ENCODE measurements at places on chromosomes 12 and 14.

GRCh38 chr12:82886671-82887340 lies 200.1 kb downstream of the TMTC2 start:
- DNase-seq = no peak

GRCh38 chr12:86139671-86140070 lies 116.5 kb downstream of the MGAT4C start:
- DNase-seq = no peak

GRCh38 chr12:89574736-89575208 lies 48.9 kb upstream of the POC1B start:
- peak; percentile 20 for DNase-seq

DNA sequence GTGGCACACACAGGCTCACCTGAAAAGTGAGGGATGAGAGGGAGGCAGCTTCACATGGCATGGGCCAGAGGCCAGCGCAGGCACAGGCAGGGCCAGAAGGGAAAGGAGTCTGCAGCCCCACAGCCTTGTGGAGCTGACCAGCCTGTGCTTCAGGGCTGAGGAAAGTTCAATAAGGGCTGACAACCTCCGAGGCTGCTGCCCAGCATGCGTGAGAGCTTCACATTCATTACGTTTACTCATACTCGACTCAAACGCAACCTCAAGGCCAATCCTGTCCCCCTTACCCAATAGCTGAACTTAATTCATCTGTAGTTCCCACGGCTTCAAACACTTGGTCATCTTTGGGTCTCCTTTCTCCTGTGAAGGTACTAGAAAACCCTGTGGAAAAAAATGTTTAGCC lies 4.8 kb downstream of the MMAB start:
- DNase-seq = no peak

GRCh38 chr14:92484132-92484823 lies 29.3 kb upstream of the RIN3 start:
- DNase-seq = no peak

DNA sequence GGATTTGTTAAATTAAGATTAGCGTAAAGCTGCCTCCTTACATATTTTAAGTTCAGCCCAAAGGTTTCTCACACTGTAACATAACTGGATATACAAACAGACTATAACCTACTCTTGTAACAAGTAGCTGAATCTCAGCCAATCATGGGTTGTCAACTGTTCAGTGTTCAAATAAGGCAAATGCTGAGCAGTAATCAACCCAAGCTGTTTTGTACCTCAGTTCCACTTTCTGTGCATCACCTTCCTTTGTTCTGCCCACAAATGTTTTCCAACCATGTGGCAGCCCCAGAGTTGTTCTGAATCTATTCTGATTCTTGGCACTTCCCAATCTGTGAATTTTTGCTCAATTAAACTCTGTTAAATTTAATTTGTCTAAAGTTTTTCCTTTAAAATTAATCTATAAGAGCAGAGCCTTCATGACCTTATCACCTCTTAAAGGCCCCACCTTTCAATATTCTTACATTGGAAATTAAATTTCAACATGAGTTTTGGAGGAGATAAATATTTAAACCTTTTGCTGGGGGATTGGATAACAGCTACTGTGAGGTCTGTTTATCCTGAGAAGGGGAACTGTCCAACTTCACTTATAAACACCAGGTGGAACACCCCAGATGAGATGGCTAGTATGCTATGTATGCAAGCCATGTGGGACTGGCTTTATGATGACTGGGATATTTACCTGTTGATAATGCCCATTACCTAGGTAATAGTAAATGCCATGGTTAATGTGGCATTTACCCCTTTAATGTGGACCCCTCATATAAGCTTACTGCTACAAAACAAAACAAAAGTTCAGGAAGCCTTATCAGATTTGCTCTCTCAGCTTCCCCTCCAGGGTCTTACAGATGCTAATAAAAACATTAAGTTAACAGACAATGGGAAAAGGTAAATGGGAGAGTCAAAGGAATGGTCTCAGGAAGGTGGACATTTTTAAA lies 42.2 kb upstream of the ARID2 start:
- DNase-seq = no peak

DNA sequence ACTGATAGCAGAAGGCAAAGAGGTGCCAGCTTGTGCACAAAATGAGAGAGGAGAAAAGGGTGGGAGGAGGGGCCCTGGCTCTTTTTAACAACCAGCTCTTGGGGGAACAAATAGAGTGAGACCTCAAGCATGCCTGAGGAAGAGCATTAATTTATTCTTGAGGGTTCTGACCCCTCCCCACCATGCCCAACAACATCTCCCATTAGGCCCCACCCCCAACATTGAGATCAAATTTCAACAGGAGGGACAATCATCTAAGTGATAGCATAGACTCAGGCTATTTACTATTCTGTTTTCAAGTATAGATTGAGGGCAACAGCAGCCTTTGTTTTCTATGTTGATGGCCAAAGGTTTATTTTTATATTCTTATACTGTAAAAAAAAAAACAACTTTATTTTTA lies 59.7 kb downstream of the FUT8 start:
- DNase-seq = no peak

DNA sequence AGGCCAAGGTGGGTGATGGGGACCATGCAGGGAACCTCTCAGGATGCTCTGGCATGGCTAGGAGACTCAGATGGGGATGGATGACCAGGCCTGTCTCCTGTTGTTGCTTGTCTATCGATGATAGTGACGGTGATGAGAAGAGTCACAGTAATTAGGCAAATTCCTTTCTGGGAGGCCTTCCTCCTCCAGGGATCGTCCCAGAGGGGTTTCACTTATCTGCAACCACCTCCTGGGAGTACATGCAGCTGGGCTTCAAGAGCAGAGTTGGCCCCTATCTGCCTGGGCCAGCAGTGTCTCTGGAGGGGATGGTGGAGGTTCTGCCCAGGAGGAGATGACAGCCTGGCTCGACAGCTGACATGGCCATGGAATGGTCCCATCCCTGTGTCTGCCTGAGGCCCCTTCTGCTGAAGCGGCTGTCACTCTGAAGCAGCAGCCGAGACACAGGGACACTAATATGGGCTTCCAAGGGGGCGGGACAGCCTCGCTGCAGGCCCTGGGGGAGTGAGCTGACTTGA lies 27.5 kb upstream of the OAS1 start:
- no peak for DNase-seq

DNA sequence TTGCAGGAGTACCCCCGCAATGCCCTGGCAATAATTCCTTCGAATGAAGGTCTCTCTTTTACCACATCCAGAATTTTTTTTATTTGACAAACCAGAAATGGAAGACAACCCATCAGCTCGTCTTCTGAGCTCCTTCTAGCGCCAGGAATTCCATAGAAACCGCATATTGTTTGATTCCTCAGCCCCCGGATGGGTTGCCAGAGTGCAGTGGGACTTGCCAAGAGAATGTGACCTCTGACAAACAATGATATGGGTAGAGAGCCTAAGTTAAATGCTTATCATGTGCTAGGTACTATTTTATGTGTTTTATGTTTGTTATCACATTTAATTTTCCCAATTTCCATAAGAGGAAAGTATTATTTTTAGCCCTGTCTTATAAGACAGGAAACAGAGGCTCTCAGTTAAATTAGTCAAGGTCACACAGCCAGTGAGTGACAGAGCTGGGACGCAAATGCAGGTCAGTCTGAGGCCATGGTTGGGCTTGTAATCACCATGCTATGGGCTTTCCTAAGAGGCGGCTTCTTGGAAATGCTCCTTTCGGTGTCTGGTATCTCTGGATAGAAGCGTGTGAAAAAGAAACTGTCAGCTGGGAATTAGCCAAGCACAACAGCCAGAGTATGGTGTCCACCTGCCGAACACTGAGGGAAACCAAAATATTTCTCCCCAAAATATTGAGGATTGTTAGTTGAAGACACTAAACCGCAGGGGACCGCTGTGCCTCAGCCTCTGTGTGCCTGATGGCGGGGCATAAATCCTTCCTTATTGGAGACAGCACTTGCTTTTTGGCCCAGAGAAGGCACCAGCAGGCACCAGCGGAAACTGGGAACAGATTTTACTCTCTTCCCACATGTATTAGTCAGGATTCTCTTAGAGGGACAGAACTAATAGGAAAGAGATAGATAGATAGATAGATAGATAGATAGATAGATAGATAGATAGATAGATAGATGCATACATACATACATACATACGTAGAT lies 29.4 kb upstream of the ETFBKMT start:
- DNase-seq = no peak

DNA sequence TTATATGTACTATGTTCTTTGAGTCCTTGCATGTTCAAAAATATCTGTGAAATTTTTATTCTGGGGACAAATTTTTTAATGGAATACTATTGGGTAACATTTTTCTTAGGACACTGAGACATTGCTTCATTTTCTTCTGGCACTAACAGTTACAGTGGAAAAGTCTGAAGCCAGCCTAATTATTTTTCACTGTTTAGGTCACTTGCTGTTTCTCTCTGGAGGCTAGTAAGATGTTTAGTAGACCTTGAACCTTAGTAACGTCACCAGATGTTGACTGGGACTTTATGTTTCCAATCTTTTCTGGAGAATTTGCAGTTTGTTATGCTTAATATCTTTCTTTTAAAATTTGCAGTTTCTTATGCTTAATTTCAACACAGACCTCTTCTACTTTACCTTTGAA lies 12.3 kb upstream of the EPYC start:
- DNase-seq = no peak

DNA sequence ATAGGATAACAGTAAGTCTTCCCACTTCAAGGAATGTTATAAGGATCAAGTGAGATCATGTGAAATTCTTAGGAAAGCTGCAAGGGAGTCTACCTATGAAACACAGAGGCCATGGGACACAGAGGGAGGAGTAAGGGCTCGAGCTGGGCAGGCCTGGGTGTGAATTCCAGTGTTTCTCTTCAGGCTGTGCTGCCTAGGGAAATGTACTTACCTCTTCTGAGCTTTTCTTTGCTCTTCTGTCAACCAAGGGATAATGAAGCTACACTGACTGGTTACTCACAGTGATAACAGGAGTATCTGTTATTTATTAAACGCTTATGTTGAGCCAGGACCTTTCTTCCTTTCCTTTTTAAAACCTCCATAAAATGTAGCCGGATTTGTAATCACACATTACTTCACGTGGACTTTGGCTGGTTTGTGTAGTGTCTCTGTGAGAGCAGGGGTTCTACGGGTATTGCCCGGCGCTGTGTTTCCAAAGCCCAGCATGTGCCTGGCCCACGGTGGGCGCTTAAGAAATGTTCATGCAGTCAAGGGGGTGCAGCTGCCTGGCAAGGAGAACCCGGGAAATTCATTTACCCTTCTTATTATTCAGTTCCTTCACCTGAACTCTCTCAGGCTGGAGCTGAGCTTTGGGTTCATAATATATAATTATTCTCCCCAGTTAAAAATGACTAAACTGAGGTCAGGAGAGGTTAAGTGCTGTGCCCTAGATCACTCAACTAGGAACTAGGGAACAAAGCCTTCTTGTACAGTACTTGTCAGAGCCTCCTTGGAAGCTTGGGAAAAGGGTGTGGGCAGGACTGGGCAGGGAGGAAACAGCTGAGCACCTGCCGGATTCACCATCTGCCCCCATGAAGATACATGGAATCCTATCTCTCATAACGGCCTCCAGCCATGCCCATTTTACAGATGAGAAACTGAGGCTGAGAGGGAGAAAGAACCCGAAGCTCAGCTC lies 214.2 kb downstream of the CACNA1C start:
- DNase-seq = no peak

GRCh38 chr12:89732522-89732921 lies 23.9 kb upstream of the ATP2B1 start:
- no peak for DNase-seq

DNA sequence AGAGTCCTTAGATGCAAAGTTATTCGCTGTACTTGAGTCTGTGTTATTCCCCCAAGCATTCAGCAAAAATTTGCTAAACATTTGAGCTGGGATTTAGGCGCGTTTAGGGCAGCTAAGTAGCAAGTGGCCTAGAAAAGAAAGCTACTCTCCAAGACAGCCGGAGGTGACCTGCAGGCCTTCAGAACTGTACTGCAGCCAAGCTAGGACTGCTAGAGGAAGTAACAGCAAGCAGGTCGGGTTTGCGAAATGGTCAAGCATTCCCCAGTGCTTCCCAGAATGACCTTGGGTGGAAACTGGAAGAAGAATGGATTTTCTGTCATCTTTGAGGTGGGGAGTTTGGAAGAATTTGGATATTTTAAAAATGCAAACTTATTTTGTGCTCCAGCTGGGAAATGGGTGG lies 287.5 kb downstream of the FOXN3 start:
- DNase-seq = no peak

GRCh38 chr12:117100251-117100650 lies 1.0 kb upstream of the TESC start:
- no peak for DNase-seq

GRCh38 chr14:75711796-75712211 lies 50.8 kb downstream of the TTLL5 start:
- peak; percentile 75 for DNase-seq

- DNase-seq = no peak
These were observed 172.4 kb upstream of the GRIN2B start for GRCh38 chr12:14153803-14154202.

GRCh38 chr12:6975297-6976032 lies 4.8 kb downstream of the EMG1 start:
- no peak for DNase-seq
